ENCODE measurements at places on chromosomes 3 and 15.

DNA sequence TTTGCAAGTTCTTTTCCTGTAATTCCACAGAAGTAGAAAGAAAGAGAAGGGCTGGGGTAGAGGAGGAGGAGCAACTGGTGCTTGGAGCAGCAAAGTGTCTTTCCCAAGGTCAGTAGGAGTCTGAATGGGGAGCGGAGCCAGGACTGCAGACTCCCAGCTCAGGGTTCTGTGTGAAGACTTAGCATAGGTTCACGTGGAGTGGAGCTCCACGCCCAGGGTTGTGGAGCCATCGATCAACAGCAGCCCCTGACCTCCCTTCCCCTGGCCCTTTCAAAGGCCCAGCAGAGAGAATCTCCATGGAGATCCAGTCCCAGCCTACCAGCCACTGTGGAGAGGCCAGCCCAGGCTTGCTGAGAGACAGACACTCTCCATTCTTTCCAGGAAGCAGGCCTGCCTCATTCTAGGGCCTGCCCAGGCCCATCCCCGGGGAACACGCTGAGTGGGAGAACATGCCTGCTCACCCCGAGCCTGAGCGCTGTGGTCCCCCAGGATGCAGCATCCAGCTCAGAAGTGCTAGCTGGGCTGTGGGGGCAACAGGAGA is 62.1 kb downstream of the CORO2B start:
- H3K27ac ChIP-seq: no peak overlapping the region
- H3K36me3 ChIP-seq: peaks cover 4% of the 10 kb centered on the region
- no peaks in the 10 kb centered on the region for H3K27me3 ChIP-seq
- no peak for DNase-seq
- peaks cover 43% of the 10 kb centered on the region for H3K4me1 ChIP-seq

- H3K27me3 ChIP-seq: peaks cover 37% of the 10 kb centered on the region
- H3K27ac ChIP-seq: no peak overlapping the region
- H3K4me1 ChIP-seq: peaks cover 15% of the 10 kb centered on the region
- DNase-seq: no peak
- H3K4me3 ChIP-seq: peak overlapping the region; percentile 83
These were observed 859 bp downstream of the RORA start for GRCh38 chr15:61227950-61228936.

- no peak overlapping the region for H3K4me3 ChIP-seq
- no peaks in the 10 kb centered on the region for H3K27me3 ChIP-seq
- peak overlapping the region; percentile 95 for H3K27ac ChIP-seq
- DNase-seq: peak; percentile 93
- peaks cover 56% of the 10 kb centered on the region for H3K4me1 ChIP-seq
These were observed 36.3 kb downstream of the LRTM1 start for GRCh38 chr3:54891540-54891897.

DNA sequence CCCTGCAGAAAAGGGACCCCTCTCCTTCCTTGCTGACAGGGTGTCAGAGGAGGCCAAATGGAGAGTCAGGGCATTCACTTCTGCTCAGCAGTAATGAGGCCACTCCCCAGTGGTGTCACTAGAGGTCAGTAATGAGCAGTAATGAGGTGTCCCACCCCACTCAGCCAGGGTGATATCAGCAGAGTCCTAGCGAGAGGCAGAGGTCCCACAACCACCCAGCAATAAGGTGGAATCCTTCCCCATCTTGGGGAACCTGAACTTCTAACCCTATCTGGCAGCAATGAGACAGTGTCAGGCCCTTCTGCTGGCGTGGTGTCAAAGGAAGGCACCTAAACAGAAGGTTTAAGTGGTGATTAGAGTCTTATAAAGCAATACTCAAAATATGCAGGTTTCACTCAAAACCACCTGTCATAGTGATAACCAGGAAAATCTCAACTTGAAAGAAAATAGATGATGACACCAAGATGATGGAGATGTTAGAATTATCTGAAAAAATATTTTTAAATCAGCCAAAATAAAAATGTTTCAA is 12.9 kb downstream of the OCA2 start:
- H3K27ac ChIP-seq: no peak overlapping the region
- H3K36me3 ChIP-seq: peaks cover 4% of the 10 kb centered on the region
- H3K27me3 ChIP-seq: peaks cover 17% of the 10 kb centered on the region
- H3K4me1 ChIP-seq: no peaks in the 10 kb centered on the region

- H3K36me3 ChIP-seq: no peaks in the 10 kb centered on the region
- H3K27me3 ChIP-seq: no peaks in the 10 kb centered on the region
- H3K4me3 ChIP-seq: no peak overlapping the region
- peaks cover 7% of the 10 kb centered on the region for H3K4me1 ChIP-seq
These were observed 236.6 kb downstream of the TBC1D5 start for GRCh38 chr3:17505856-17506255.

DNA sequence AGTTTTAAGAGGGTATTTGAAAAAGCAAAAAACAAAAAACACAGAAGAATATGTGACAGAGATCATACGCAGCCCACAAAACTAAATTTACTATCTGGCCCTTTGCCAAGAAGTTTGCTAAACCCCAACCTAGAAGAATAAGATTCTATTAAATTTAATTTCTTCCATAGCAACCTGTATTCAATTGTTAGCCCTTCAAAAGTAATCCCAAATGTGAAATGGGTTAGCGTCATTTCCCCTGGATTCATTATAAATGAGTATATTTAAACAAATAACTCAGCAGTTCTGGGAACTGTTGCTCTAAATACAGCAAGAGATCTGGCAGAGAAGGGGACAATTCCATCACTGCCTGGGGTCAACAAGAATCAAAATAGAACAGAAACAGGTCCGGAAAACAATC is 56.8 kb downstream of the CERS3 start:
- DNase-seq: no peak
- no peak overlapping the region for H3K4me3 ChIP-seq
- H3K36me3 ChIP-seq: no peaks in the 10 kb centered on the region
- no peak overlapping the region for H3K27ac ChIP-seq
- H3K27me3 ChIP-seq: no peaks in the 10 kb centered on the region
